Mesendoderm (in vitro differentiated cells): ENCODE measurements at places on chromosomes 1 and 21.

GRCh38 chr1:1129381-1129821 lies 13.5 kb upstream of the C1orf159 start:
- no peak for DNase-seq

DNA sequence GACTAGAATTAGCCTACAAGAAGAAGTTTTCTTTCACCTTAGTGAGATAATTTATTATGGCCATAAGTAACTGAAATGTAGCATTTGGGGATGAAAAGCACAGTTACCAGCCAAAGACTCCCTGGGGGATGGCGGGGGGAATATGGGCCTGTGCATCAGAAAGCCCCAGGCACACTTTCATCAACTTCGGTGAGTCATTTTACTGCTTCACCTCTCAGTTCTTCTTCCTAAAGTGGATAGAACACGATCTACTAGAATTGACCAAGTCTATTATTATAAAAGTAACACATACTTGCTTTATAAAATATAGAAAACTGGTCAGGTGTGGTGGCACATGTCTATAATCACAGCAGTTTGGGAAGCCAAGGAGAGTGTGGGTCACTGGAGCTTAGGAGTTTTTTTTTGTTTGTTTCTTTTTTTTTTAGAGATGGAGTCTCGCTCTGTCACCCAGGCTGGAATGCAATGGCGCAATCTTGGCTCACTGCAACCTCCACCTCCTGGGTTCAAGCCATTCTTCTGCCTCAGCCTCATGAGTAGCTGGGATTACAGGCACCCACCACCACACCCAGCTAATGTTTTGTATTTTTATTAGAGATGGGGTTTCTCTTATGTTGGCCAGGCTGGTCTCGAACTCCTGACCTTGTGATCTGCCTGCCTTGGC lies 141.8 kb downstream of the ZZZ3 start:
- DNase-seq: no peak

DNA sequence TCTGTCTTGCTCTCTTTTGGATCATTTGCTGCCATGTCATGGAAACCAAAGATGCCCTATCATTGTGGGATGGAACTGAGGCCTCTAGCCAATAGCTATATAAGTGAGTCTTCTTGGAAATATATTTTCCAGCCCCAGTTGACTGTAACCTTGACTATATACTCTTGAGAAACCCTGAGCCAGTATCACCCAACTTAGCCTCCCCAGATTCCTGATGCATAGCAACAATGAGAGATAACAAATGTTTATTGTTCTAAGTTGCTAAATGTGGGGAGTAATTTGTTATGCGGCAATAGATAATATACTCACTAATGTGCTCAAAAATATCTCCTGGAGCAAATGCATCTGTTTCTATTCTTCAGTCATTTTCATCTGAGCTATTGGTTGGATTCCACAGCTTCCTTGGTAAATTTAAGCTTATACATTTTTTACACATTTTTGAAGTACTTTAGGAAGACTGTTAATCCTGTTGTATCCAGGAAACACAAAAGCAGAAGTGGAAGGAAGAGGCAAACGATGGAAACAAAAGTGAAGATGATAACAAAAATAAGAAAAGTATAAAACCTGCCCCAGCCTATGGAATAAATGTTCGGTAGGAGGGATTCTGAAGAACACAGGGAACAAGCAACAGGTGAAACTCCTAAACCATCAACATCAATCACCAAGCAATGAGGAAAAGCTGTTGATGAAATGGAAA lies 6.3 kb upstream of the SRRM1 start:
- DNase-seq: peak; percentile 5

- DNase-seq: peak; percentile 81
Measured at GRCh38 chr1:34787461-34788420, 5.1 kb upstream of the GJA4 start.

DNA sequence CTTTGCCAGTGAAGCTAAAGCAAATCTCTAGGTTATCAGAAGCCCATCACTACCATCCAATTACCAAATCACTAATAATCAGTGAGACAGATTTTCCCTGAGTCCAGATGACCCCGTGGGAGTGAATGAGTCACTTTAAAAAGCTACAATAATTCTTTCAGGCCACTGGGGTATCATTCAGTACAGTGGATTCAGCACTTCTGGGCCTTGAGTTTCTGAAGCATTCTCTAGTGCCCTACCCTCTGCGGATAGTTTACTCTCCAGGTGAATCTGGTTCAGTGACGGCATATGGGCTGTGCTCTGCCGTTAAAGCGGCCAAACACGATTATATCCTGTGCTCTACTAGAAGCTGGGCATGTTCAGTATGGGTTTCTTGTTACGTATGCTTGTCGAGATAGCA lies 26.1 kb downstream of the NR5A2 start:
- DNase-seq: no peak

DNA sequence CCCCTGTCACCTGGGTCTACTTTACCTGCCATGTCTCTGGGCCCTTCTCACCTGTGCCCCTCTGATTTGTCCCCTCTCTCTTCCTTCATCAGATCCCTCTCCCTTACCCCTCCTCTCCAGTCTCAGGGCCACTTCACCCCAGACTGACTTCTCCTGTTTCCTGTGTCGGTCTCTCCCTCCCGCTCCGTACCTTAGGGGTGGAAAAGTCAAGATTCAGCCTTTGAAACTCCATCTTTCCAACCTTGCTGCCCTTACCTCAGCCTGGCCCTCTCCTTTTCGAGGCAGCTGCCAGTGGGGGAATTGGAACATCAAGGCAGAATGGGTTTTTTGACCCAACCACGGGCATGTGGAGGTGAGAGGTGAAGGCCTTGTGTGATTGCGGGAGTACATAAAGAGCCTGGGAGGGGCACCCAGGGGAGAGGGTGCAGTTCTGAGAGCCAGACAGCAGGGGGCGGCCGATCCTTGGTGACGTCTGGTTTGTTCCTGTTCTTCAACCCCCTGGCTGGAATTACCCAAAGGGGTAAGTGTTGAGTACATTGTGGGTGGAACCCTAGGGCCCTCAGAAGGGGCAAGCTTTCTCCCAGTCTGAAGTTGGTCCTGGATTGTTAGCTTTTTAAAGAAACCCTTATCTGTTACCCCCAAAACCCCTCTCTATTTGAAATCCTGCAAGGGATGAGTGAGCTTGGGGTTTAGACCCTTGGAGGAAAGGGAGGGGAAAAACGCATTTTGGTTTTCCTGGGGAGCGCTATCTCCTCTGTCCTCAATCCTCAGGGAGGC lies 12.3 kb upstream of the DMBX1 start:
- peak; percentile 57 for DNase-seq

DNA sequence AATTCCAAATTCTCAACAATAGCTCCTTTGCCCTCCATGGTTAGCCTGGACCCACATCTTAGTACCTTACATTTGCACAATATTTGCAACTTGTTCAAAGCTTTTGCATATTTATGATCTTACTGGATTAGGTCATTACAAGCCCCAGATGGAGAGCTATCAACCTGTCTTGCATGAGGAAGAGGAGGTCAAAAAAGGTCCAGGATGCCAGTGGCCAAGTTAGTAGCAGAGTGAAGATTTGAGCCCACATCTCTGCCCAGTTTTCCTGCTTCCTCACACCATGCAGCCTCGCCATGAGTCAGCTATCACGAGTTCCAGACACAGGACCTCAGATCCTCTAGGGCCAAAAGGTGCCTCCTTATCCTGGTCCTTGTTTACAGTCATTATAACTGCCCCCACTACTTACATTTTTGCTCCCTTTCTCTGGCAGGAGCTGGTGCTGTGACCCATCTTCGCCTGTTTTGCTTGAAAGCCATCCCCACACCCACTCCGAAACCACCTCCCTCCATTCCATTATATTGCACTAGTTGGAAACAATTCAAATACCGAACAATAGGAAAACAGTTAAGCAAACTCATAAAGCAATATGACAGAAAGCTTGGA lies 5.0 kb upstream of the AHCYL1 start:
- no peak for DNase-seq

DNA sequence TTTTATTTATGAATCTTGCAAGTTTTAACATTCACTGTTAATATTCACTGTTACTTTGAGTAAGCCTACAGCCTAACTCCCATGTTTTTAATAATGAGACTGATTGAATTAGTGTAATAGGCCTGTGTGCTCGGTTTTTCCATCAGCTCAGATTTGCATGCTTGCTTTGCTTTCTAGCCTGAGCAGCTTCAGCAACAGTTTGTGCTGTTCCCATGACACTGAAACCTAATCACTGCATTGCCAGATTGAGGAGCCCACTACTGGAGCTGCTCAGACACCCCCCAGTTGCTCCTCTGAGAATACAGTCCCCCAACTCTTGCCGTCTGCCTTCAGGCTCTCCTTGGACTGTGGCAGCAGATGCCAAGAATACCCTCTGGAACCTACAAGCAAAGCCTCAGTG lies 695.4 kb downstream of the BRINP3 start:
- no peak for DNase-seq

DNA sequence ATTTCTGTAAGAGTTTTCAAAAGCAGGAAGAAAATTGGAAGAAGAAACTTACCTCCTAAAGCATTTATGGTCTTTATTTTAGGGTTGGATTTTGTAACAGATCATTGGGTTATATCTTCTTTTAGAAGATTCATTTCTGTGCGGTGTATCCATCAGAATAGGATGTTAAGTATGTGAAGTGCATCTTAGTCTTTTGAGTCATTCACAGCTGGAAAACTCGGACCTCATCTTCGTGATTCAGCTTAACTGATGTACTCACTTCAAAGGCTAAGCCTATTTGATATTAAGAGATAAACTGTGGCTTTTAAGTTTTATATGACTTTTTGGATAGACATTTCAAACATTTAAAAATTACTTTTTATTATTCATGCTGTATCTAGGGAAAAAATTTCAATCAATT lies 56.3 kb downstream of the GIPC2 start:
- no peak for DNase-seq
